SK-N-SH (cell line): ENCODE measurements at places on chromosomes 11 and 22. TPM values are rescaled to one million over a fixed set of nuclear protein-coding genes. Genes with fewer than 3 reads are reported as not detected.
A peak's percentile ranks its signal among the peaks of the same experiment; 100 is the strongest.

GRCh38 chr11:117249571-117249970 lies 17.1 kb downstream of the RNF214 start:
- no peak for DNase-seq

The P4HA3 gene
- 8.4 and 9.0 TPM in 2 replicates for polyA plus RNA-seq

DNA sequence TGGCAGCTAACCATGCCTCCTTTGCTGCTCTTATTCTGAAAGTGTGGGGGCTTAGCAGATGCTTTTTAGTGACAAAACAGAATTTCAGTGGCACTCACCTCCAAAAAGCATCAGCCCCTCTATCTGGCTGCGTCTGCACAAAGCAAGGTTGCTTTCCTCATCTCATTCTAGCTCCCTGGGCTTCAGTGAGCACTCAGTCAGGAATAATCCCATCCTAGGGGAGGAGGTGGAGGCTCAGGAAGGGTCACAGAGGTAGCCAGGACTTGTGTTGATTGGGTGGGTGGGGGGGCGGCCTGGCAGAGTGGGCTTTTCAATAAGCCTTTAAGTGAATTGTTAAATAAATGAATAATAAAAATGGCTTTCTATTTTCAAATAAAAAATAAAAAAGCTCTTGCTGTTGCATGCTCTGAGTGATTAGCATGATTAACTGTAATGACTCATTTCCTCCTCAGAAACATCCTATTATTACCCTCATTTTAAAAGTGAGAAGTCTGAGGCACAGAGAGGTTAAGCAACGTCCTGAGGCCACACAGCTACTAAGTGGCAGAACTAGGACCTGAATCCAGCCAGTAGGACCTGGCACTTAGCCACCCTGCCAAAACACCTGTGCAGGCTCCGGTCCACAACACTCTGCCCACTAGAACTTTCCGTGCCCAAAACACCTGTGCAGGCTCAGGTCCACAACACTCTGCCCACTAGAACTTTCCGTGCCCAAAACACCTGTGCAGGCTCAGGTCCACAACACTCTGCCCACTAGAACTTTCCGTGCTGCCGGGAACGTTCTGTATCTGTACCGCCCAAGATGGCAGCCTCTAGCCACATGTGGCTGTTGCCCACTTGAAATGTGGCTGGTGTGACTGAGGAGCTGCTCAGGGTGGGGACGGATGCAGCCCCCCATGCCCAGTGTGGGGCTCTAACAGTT lies 5.5 kb downstream of the B3GAT1 start:
- no peak for DNase-seq

The OR5B21 gene
- not detected in 2 replicates for polyA plus RNA-seq

The APOBEC3F gene
- 3.8 and 4.3 TPM in 2 replicates for polyA plus RNA-seq

- DNase-seq = peak; percentile 81
Measured at GRCh38 chr22:35840302-35840739, 122.6 kb downstream of the APOL5 start.

GRCh38 chr11:19631712-19632498 lies 80.7 kb upstream of the NAV2 start:
- DNase-seq = peak; percentile 33

- DNase-seq = no peak
Measured at GRCh38 chr11:71336996-71337754, 84.8 kb upstream of the SHANK2 start.

The MN1 gene
- polyA plus RNA-seq = 0.11 and 0.20 TPM in 2 replicates

The HYLS1 gene
- polyA plus RNA-seq = 1.3 and 1.4 TPM in 2 replicates

DNA sequence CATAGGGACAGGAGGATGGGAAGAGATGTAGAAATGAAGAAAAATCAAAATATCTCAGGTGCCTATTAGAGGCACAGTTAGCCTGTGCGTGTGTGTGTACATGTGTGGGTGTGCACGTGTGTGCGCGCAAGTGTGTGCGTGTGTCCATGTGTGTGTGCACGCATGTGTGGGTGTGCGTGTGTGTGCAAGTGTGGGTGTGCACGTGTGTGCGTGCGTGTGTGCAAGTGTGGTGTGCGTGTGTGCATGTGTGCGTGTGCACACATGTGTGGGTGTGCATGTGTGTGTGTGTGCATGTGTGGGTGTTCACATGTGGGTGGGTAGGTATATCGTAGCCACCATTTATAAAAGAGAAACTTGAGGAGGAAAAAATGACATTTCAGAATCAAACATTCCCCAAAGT lies 9.4 kb downstream of the CRYBB2 start:
- DNase-seq = no peak

The FLRT1 gene
- polyA plus RNA-seq = 0.03 TPM in 2 replicates

The SC5D gene
- 8.9 and 14.2 TPM in 2 replicates for polyA plus RNA-seq

DNA sequence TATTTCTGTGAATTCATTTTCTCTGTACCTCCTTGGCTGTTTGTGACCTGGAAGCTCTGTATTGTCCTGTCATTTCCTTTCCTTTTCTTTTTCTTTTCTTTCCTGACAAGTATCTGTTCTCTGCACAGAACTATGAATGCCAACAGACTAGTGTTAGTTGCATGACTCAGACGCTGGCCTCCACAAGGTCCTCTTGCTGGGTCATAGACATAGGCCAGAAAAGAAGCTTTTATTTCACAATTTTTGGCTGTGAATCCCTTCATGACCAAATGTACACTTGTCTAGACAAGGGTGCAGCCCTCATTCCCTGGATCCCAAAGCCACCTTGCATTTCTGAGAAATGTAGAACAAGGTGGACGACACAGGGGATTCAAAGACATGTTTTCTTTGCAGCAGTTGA lies 104.1 kb upstream of the MTNR1B start:
- no peak for DNase-seq

DNA sequence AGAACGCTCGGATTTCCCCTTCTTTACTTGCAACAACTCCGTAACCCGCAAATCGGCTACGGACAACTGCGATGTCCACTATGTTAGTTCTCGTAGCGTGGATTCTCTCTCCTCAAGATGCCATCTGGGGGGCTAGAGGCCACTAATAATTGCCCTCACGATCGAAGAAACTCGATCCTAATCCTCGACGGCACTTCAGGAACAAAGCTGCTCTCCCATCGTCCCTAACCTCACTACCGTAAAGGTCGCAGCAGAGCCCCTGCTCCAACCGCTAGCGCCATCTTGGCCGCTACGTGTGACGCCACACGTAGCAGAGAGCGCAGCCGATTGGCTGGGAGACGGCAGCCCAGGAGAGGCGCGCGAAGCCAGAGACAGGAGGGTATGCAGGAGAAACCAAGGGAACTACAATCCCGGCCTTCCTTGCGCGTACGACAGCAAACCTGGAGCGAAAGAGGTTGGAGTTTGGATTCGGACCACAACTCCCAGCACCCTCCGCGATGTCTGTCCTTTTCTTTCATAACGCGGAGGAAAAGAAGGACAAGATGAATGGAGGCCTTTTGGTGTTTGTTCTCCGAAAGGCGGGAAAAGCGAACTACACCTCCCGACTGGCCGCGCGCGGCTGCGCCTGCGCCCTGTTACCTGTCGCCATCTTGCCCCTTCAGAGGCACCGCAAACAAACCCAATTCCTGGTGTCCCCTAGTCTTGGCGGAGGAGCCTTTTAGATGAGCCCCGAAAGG lies at the start of gene EMSY:
EMSY (plus strand) TSS at position 635 of the 737 bp plus-strand sequence. CDS start 1,921 bp downstream, outside the sequence.
- peak; percentile 88 for DNase-seq

- no peak for DNase-seq
Measured at GRCh38 chr11:121367844-121368225, 75.3 kb downstream of the SC5D start.

DNA sequence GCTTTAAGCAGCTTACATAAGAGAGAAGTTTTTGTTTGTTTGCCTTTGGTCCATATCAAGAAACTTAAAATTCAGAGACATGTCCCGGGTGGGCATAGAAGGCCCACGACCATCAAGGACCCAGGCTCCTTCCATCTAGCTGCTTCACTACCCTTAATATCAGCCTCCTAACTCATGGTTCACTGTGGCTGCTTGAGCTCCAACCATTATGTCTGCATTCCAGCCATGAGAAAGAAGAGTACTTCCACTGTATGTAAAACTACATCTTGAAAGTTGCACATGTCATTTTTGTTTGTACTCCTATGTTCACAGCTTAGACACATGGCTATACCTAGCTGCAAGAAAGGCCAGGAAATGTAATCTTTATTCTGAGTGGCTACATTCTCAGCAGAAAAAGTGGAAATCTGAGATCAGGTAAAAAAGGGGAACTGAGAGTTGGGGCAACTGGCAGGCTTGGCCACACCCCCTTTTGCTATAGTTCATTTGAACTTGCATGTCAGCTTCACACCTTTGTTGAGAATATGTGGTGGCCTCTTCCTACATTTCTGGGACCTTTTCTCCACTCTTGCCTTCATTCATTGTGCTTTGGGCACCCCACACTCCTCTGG lies 81.3 kb upstream of the TP53I11 start:
- DNase-seq = no peak

The IGF2 gene
- 0.05 TPM in 1 of 2 replicates, not detected in the other for polyA plus RNA-seq

- no peak for DNase-seq
Measured at GRCh38 chr22:47033648-47034000, 271.2 kb downstream of the TBC1D22A start.

DNA sequence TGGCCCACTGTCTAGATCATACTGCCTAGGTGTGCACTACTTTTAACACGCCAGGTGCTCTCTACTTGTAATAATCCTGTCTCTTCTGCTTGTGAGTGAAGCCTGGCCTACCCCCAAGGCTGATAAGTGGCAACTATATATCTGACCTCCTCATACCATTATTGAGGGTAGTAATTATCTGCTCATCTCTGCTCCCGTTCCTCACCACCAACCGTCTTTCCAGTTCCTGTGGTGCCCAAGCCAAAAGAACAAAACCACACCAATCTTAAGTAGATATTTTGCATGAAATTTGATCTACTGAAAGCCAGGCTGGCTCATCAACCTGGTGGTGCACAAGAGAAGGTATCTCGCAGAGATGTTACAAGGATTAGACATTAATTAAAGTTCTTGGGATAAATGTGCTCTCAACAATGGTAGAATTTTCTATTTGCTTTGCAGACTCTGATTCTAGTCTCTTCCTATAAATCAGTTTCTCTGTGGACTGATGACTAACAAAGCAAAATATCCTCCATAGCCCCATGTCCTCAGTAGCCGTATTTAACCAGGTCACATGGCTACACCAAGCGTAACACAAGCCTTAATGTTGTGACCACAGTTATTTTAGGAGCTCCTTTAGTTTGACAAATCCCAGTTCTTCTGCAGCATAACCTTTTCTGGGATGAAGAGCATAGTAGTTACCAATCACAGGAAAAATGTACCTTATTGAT lies 267.2 kb downstream of the NTM start:
- DNase-seq = no peak

The SLC22A9 gene
- polyA plus RNA-seq = not detected in 2 replicates

DNA sequence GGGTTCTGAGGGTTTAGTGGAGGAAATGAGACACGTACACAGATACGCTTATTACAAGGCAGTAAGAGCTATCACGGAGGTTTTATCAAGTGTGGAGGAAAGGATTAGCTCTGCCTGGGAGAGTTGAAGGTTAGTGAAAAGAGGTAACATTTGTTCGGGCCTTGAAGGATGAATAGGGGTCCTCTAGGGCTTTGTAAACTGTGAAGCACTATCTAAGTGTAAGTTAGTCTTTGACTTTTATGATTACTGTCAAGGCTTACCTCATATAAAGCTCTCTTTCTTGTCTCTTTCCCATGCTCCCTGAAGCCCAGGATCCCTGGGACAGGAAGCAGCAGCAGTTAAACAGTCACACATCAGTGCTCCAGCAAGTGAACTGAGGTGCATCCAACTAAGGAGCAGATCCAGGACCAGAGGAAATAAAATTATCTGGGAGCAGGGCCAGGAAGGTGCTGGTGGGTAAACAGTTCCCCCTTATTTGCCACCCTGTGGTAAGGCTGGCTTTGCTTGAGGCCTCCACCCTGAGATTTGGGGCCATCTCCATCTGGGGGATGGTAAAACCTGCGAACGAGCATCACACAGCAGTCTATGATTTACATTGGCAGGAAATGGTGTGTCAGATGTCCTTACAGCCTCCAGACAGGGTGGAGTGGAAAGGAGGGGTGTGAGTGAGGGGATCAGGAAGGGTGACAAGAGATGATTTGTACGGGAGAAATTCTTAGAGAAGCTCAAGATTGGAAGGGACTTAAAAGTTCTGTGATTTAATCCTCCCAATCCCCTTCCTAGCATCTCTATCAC lies 27.2 kb downstream of the GVQW3 start:
- DNase-seq = peak; percentile 27

DNA sequence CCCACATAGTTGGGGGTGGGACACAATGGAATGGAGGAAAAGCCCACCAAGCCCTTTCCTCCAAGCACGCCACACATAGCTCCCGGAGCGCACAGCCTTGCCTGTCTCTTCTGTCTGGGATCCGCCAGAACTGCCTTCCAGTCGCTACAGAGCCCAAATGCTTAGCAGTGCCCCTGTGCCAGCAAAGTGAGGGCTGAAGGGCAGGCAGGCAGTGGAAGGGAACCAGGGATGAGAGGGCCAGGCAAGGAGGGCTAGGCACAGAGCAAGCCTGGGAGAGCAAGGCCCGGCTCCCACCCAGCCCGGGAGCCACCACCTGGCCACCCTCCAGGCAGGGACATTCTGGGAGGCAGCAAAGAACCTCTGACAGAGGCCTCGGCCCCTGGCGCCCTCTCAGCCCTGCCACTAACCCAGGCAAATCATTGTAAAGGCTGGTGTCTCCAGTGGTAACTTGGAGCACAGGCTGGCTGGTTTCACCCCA lies 32.5 kb downstream of the PPP2R1B start:
- DNase-seq = no peak

GRCh38 chr22:37299969-37300509 lies 17.7 kb downstream of the CYTH4 start:
- DNase-seq = no peak

DNA sequence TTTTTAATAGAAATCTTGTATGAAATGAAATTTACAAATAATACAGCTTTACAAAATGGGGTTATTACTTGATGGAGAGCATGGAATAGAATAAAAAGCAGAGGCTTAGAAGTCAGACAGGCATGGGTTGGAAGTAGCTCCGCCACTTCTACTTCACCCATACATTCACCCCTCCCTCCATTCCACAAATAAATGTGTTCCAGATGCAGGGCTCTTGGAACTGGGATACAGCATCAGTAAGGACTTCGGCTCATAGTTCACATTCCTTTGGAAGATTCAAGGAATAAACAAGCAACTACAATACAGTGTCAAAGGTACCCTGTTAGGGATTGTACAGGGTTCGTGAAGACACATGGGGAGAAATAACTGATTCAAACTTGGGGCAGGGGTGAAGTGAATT lies 156.8 kb downstream of the WNT11 start:
- DNase-seq = no peak

- DNase-seq = peak; percentile 84
Measured at GRCh38 chr22:23070418-23071229, at the start of gene GNAZ. Gene GNAZ (plus strand): TSS chr22:23070519. CDS start chr22:23095696, 25,177 bp downstream.

DNA sequence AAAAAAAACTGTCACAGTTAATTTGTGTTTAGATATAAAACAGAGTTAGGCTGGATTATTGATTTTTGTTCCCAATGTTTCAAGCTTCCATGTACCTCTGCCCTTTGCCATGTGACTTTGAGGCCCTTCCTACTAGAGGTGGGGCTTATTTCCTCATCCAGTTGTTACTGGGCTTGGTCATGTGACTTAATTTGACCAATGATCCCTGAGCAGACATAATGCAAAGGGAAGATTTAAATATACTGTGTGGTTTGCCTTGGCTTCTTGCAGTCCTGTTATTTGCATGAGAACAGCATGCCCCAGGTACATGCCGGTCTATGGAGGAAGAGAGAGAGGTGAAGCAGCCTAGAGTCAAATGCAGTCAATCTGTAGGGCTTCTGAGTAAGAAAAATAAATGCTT lies 347.0 kb downstream of the MIAT start:
- DNase-seq = no peak

The CACNA1I gene
- polyA plus RNA-seq = under 0.01 TPM in 1 of 2 replicates, not detected in the other
